Stimulated activated CD4-positive, alpha-beta T cell treated with anti-CD3 and anti-CD28 coated beads, Interleukin-15, amount 100 ng/mL, for 24 hours (primary cell): ENCODE measurements at places on chromosomes 16 and 17.

GRCh38 chr16:23608194-23608593, 12.1 kb upstream of the NDUFAB1 start:
- no peak for DNase-seq

- DNase-seq = peak; percentile 53
These were observed 1.1 kb downstream of the METRNL start for GRCh38 chr17:83080579-83080857.

GRCh38 chr17:64017381-64017980, 3.0 kb downstream of the ICAM2 start:
- DNase-seq = no peak

DNA sequence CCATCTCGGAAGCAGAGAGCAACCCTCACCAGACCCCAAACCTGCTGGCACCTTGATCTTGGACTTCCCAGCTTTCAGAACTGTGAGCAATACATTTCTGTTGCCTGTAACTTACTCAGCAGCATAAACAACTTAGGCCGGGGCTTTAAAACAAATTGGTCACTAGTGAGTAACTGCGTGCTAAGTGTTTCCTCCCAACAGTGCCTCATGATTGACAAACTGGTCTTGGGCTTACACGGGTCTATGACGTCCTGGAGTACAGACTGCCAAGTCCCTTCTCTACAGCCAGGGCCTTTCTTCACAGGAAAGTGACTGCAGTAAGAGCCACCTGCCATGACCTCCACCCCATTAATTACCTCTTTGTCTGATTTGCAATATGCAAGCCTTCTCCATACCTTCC, 136.7 kb downstream of the XYLT1 start:
- DNase-seq = no peak

- DNase-seq = no peak
These were observed 51.1 kb upstream of the MEAK7 start for GRCh38 chr16:84555418-84556196.

DNA sequence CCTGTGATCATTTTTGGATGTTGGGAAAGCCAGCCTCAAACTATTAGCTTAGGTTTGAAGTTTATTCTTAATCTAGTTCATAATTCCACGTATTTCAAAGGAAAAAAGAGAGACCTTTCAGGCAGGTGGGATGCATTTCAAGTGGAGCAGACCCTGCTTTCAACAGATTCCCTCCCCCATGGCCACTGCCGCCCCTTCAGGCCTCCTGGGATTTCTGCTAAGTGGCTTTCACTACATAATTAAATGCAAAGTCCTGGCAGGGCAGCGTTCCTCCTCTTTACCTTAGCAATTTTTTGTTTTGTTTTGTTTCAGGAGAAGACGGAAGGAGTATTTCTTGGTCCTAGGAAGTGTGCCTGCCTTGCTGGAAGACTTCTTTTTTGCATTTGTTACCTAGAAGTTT, 36.6 kb downstream of the MAF start:
- no peak for DNase-seq

- DNase-seq = no peak
These were observed 77.6 kb upstream of the HLF start for GRCh38 chr17:55186937-55187770.

DNA sequence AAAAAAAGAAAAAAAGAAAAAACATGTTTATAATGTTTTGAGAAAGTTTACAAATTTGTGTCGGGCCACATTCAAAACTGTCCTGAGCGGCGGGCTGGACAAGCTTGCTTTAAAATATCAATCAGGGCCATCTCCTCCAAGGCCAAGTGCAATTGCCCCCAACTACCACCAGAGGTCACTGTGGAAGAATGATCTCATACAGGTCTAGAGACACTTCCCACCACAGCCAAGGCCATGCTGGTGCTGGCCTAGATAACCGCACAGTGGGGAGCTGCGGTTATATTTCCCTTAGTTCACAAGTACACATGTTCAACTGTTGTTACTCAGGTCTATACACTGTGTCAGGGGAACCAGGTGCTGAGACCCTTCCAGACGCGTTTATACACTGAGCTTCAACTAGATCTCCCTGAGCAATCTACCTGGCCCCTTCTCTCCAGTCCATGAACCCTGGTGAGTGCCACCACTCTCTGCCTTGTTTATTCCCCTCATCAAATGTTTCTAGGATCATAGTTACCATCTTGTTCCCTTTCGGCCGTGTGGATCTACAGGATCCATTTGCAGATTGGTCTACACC, 83.8 kb upstream of the CCL2 start:
- peak; percentile 67 for DNase-seq

DNA sequence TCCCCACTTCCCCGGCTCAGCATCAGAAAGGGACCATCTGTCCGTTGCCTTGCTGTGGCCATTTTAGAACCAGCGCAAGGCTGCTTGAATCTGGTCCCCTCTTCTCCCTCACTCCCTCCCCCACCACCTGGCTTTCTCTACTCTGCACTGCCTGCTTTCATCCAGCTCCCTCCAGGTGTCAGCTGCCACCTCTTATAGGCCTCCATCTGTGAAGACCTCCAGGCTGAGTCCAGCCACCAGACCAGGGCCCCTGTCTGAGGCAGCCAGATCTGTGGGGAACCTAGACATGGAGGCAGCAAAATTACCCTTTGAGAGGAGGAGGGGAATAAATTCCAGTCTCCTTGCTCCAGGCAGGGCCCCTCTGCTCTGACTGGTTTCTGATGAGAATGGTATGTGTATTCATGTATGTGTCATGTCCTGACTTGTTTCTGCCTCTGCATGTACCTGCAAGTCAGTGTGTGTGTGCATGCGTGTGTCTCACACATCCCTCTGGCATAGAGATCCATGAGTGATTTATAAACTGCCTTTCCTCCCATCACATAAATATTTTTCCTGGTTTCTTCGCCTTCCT, 21.1 kb downstream of the MINK1 start:
- DNase-seq = no peak

- DNase-seq = no peak
These were observed 257.4 kb upstream of the IRX5 start for GRCh38 chr16:54673313-54673712.
